ENCODE measurements at places on chromosomes 3 and 15.

DNA sequence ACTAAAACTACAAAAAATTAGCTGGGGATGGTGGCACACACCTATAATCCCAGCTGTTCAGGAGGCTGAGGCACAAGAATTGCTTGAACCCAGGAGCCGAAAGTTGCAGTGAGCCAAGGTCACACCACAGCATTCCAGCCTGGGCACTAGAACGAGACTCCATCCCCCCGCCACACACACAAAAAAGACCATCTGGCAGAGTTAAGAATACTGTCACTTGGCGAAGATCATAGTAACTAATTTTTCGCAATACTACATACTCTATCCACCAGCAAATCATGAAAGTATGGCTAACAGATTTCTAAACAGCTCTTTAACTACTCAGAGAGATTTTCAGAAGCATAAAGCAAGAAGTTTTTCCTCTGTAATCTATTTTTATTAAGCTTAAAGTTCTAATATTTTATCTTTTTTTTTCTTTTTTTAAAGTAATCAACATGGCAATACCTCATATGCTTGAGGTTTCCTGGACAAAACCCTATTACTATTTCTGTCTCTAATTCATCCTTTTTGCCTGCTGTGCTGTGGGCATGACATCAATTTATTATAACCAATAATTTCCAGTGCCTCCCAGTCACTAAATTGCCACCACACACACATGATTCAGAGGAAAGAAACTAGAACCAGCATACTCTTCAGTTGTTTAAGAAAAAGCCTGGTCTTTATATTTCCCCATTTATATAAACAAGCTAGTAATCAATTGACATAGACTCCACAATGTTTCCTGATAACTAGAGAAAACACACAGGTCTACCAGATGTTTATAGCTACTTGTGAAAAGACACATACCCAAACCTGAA lies 46.9 kb downstream of the CHSY1 start:
- no peak for DNase-seq

DNA sequence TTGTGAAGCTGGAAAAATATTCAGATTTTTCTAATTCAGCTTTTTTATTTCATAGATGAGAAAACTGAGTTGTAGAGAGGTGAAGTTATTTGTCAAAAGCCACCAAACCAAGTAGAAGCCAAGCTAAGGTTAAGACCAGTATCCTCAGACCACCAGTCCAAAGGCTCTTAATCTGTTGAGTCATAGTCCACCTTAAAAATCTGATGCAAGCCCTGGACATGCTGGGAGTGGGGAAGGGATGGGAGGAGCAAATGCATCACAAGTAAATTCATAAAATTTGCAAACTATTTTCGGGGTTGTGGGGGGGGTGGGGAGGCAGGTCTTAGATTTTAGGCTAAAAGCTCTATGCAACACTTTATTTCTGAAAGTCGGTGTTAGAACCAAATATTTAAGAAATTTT lies 307.7 kb upstream of the SEMA6D start:
- DNase-seq = no peak

GRCh38 chr3:161409069-161409468 lies 37.8 kb upstream of the SPTSSB start:
- no peak for DNase-seq

- no peak for DNase-seq
These were observed 8.6 kb downstream of the ZIC1 start for GRCh38 chr3:147417551-147418295.

DNA sequence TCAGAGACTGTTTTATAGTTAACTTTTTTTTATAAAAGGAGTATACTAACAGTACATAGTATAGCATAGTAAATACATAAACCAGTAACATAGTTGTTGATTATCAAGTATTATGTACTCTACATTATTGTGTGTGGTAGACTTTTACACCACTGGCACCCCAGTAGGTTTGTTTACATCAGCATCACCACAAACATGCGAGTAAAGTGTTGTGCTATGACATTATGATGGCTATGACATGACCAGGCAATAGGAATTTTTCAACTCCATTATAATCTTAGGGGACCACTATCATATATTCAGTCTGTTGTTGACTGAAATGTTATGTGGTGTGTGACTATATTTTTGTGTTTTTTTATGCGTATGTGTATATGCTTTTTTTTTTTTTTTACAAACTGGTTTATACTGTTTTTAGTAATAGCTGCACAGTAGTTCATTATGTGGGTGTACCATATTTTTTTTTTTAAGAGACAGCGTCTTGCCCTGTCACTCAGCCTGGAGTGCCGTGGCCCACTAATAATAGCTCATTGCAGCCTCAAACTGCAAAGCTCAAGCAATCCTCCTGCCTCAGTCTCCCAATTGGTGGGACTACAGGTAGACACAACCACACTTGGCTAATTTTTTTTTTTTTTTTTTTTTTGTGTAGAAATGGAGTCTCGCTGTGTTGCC lies 1.9 kb downstream of the CAPN7 start:
- no peak for DNase-seq

DNA sequence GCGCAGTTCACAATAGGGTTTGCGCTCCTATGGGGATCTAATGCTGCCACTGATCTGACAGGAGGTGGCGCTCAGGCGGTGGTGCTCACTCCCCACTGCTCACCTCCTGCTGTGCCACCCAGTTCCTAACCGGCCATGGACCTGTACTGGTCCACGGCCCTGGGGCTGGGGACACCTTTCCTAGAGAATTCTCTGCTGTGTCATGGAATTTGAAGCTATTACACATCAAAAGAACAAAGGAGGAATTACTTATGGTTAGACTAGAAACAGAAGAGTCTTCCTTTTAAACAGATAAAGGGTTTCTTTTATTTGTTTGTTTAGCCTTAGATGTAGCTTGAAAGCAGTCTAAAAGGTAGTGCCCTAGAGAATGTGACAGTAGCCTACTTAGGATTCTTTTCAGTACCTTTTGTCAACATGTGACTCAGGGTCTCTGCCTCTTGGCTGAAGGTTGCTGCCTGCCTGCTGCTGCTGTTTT lies 50.3 kb downstream of the PAK2 start:
- no peak for DNase-seq

DNA sequence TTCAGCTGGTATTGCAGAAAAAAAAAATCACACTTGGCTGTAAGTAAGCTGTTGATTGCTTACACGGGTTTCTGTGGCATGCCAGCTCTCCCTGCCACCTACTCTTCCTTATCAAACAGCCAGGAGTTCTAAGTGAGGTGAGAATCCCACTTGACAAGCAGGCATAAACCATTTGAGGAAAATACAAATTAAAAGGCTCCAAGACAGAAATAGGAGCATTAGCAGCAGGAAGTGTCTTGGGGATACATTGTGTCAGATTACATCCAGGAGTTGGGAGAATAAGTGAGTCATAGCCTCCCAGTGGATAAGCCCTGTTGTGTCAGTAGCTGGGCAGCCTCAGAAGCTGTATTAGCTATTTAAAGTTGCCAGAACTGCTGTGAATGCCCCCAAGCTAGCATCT lies 256.0 kb downstream of the CNTN4 start:
- no peak for DNase-seq

DNA sequence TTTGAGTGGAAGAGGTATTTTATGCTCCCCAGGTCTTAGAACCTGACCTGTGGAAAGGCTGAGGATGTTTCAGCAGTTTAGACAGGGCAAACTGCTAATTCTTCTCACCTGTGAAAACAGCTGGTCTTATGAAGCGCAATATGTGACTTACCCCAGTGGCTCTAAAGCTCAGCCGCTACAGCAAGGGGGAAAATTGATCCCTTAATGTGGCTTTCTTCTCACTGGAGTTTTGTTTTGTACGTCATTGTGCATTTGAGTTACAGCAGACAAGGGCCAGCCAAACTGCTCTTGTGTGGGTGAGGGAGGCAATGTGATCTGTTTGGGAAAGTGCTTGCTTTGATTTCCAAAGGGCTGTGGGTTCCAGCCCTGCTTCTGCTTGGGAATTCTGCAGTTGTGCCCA lies 293.4 kb upstream of the LRRFIP2 start:
- DNase-seq = no peak

DNA sequence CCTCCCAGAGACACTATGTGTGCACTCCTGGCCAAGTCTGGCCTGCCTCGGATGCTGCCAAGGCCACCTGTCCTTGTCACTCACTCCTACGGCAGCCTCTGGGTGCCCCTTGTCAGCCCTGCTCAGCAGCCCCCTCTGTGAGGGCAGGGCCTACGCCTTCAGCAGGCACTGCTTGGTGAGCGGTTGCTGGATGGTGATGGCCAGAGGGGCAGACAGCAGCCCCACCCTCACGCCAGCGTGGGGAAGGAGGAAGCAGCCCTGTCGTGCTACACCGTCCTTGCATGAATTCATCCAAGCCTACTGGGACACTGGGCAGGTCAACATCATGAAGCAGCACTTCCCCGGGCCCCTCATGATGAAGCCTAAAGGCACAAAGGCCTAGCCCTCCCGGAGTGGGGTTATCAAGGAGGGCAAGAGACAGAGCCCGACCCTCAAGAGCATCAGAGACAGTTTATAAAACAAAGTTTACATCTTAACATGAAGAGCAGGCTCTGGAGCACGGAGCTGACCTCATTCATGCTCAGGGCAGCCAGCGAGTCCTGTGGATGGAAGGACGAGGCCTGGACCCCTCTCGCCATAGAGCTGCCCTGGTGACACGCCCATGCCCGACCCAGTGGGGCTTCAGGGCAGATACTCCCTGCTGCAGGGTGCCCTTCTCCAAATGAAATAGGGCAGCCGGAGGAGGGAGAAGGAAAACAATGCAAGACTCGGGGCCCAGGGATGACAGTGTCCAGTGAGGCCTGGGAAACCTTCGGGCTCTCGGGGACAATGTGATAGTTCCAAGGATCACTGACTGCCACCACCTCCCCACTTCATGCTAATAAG lies 25.3 kb downstream of the CHDH start:
- DNase-seq = no peak

GRCh38 chr15:94174399-94174802 lies 57.0 kb upstream of the MCTP2 start:
- DNase-seq = peak; percentile 48

DNA sequence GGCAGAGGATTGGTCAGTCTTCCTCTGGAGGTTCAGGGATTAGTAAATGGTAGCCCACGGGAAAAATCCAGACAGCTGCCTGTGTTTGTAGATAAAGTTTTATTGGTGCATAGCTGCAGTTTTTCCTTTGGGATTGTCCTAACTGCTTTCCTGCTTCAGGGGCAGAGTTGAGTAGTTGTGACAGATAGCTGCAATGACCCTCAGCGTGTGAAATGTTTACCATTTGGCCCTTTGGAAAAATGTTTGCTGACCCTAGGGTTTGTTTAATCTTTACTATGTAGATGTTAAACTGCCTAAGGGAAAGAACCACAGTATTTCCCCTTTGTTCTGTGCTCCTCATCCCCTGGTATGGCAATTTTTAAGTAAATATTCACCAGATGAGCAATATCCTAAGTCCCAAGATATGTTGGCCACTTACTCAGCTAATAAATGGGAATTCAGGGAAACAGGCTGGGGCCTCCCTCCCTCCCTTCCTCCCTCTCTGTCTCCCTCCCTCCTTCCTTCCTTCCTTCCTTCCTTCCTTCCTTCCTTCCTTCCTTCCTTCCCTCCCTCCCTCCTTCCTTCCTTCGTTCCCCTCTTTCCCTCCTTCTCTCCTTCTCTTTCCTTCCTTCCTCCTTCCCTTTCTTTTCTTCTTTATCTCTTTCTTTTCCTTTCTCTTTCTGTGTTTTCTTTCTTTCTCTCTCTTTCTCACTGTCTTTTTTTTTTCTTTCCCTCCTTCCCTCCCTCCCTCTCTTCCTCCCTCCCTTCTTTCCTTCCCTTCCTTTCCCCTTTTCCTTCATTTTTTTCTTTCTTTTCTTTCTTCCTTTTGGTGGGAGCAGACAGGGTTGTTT lies 234.6 kb upstream of the BHLHE40 start:
- no peak for DNase-seq

- no peak for DNase-seq
These were observed 2.7 kb downstream of the UPK1B start for GRCh38 chr3:119175872-119176756.

GRCh38 chr3:12518261-12519028 lies 26.9 kb downstream of the MKRN2OS start:
- no peak for DNase-seq

DNA sequence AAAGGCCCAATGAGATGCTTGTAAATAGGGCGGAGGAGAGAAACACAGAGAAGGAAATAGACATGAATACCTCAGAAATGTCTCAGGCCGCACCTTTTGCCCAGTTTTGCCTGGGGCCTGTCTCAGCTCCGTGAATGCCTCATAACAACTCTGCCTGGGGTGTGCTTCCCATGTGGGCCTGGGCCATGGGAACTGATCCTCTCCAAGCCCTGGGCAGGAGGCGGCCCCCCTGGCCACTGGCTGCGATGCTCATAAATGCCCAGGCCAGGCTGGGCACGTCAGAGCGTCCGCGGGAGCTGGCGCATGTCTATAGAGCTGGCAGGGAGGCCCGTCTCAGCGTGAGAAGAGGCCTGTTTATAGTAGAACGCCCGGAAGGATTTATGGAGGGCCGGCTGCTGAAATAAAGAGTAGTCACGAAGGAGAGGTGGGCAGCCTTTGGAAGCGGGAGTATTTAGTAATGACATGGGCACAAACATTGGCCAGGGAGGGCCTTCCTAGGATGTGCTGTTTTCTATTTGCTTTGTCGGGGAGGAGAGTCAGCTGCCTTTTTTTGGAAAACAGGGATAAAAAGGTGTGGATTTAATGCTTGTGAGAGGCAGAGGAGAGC lies 85.9 kb upstream of the IGF1R start:
- no peak for DNase-seq

DNA sequence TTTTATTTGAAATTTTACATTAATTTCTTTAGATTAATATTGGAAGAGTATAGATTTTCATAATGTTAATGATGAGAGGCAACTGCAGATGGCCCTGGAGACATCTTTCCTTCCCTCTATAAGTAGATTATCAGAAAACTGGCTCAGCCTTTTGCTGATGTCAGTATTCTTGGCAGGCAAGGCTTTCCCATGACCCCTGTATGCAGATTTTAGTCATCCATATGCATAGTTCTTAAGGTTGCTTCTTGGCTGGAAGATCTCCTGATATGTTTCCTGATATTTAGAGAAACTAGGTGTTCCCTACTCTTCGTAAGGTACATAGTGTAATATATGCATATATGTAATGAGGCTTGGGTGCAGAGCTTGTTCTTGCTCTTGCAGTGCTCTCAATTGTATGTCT lies 911.4 kb downstream of the EPHA3 start:
- no peak for DNase-seq

DNA sequence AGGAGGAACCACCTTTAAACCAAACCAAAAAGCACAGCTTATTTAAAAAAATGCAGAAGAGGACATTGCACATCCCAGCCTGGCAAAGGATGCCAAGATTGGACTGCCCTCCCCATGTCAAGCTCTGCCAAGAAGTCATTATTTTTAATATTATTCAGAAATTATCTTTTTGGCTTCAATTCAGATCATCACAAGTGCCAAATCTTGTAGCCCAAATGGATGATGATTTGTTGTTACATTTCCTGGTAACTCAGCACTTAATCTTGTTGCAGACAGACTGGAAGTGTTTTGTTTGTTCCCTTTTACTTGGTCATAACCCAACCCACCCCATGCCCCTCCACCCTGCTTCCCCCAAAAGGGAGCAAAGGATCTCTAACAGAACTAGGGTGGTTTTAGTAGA lies 28.1 kb upstream of the LXN start:
- DNase-seq = no peak

GRCh38 chr3:9280451-9281219 lies 31.2 kb upstream of the SRGAP3 start:
- DNase-seq = no peak

- DNase-seq = no peak
These were observed 27.7 kb downstream of the CCDC13 start for GRCh38 chr3:42745291-42745745.
